Psoas muscle (tissue), 8 donors: ENCODE measurements at places on chromosomes 2 and 18. TPM values are rescaled to one million over a fixed set of nuclear protein-coding genes. Genes with fewer than 3 reads are reported as not detected.
A peak's percentile ranks its signal among the peaks of the same experiment; 100 is the strongest.

Gene CPLX4
- polyA plus RNA-seq: not detected

- DNase-seq: no peak
These were observed 941 bp downstream of the EHD3 start for GRCh38 chr2:31234683-31235503.

- no peak for DNase-seq
These were observed 14.9 kb downstream of the MRPS9 start for GRCh38 chr2:105052773-105053172.

GRCh38 chr18:22913861-22914260 lies 19.3 kb upstream of the RBBP8 start:
- no peak for DNase-seq

DNA sequence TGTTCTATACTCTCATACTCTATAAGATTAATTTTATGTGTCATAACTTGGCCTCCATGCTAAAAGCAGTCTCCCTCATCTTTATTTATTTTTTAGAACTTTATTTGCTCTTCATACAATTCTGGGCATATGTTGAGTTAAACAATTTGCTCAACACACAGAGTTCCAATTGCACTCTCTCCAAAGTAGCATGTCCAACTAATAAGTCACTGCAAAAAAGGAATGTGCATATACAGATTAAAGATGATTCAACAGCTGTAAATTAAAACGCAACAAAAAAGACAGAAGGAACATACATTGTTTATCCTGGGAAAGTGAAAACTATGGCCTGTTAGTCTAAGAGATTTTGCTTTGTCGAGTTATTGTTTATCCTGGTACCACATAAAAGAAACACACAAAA lies 277.7 kb upstream of the ACVR2A start:
- DNase-seq: no peak

DNA sequence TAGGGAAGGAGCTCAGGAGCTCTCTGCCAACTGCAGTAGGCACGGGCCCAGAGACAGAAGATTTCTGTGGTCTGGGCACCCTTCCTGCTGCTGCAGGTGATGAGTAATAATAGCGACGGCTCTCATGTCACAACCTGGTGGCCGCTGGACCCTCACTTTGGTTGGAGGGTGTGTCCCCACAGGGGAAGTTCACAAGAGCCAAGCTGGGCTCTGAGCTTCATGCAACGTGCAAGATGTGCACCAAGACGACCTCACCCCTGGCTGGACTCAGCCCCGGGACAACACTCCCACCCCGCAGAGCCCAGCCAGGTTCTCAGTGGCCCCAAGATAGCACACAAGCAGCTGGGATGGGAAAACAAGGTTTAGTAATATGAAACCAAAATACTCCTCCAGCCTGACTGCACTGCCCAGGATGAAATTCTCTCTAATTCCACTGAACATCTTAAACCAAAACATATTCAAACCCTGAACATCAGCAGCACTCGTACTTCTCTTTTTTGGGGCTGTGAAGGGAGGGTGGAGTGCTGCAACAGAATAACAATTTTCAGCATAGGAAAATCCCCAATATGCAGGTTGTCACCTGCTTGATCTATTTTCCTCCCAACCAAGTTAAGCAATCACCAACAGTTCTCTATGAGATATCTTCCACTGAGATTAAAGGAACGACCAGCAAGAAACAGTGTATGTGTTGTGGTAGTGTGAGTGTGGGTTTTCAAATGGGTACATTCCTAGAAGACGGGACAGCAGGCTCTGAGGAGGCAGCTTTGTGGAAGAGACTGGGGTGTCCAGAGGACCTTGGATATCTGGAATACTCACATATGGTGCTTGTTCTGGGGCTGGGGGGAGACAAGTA lies 26.5 kb downstream of the BCL2 start:
- DNase-seq: peak; percentile 70

Gene DAW1
- 0.21 TPM for polyA plus RNA-seq

- DNase-seq: no peak
These were observed 19.1 kb downstream of the EFHD1 start for GRCh38 chr2:232652505-232652851.

- no peak for DNase-seq
These were observed 535.7 kb downstream of the DCC start for GRCh38 chr18:52875725-52876124.

- DNase-seq: no peak
These were observed 43.7 kb upstream of the ZBTB7C start for GRCh38 chr18:48452861-48453323.

- no peak for DNase-seq
These were observed 7.9 kb upstream of the CFAP36 start for GRCh38 chr2:55511508-55512124.

GRCh38 chr2:7673853-7674252 lies 756.6 kb downstream of the RNF144A start:
- no peak for DNase-seq

Gene TRAPPC8
- 30.5 TPM for polyA plus RNA-seq

GRCh38 chr2:237322564-237322963 lies 91.4 kb downstream of the COL6A3 start:
- no peak for DNase-seq

DNA sequence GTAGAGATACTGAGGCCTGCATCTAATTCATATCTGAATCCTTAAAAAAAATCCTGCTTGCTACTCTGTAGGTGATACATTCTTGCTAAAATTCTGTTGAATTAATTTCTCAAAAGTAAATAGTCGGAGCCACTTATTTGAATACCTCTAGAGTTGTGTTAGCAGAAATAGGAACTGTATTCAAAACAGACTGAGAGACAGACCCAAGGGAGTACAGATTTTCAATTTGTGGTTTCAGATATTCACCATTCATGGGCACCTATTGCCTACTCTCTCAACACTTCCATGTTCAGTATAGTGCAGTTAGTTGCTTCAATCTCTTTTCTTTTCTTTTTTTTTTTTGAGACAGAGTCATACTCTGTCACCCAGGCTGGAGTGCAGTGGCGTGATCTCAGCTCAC lies 46.6 kb upstream of the CTLA4 start:
- no peak for DNase-seq

DNA sequence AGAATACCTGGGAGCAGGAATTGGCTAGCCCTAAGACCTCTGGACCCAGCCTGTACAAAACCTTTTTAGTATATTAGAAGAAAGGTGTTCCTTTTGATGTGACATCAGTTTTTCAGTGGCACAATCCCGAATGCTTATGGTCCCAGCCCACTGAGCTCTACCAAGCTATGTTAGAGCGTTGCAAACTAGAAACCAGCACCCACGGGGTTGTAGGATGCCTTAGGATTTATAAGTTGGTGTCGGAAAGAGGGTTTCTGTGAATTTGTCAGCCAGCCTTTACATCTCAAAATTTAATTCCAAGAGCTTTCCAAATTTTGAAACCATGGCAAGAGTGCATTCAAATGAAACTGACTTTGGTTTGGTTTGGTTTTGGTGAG lies 499 bp upstream of the LMAN1 start:
- no peak for DNase-seq

DNA sequence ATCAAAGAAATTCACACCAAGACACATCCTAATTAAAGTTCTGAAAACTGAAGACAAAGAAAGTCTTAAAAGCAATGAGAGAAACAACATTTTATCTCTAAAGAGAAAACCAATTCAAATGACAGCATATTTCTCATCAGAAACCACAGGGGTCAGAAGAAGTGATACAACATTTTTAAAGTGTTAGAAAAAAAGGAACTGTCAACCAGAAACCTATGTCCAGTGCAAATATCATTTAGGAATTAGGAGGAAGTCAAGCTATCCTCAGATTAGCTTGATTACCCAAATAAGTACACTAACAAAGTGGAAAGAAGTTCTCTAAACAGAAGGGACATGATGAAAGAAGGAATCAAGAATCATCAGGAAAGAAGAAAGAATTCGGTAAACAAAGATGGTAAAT lies 59.5 kb upstream of the BCL2L11 start:
- no peak for DNase-seq

DNA sequence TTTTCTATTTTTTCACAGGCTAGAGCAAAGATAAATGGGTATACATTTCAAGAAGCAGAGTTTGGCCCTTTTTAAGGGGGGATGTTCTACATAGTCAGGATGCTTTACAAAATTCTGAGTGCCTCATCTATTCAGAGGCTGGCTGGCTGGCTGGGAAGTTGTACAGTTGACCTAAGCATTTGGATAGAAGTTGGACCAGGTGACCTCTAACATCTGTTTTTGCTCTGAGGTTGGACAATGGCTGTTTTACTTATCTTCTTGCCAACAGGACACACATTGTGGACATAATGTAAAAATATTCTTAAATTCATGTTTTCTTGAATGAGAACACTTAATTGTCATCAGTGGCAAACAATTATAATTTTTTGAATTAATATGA lies 205.4 kb downstream of the PTPRM start:
- no peak for DNase-seq

Gene GRP
- polyA plus RNA-seq: not detected

DNA sequence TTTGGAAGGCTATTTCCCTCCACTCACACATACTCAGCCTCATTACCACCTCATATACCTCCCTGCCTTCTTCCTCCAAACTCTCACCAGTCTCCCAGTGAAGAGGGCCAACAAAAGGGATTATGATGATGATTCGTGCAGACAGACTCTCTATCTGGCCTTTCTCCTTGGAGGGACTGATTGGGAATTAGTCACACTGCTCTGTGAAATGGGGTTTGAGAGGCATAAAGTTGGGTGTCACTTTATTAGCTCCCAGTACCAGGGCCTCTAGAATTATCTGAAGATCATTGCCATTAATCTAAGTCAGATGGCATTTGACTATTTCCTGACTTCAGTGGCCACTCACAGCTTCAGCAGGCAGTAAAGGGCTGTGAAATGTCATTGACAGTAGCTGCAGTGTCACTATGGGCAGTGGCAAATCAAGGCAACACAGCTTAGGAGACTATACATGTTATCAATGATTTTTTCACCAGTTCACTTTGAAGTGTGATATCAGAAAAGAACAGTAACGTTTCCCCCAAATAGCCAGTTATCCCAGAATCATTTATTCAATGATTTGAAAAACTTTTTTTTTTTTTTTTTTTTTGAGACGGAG lies 17.4 kb downstream of the CNRIP1 start:
- no peak for DNase-seq

Gene HTR2B
- 0.13 TPM for polyA plus RNA-seq

Gene ERMN
- polyA plus RNA-seq: not detected

DNA sequence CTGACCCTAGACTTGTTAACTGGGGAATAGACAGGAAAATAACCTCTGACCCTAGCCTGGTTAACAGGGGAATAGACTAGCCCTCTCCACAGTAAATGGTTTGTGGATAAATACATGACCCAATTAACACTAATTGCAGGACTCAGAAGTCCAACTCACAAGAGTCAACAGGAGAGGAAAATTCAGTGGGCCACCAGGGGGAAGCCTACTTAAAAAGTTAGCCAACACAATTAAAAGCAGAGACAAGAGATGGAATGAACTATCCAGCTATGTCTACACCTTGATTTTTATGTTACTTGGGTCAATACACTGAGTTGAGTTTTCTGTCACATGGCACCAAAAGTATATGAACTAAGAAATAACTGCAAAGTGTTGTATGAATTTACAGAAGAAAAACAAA lies 158.8 kb upstream of the SLC39A10 start:
- DNase-seq: no peak

Gene OTOS
- polyA plus RNA-seq: not detected

- DNase-seq: peak; percentile 92
These were observed 100.3 kb downstream of the TTC32 start for GRCh38 chr2:19801367-19802080.

Gene APLF
- polyA plus RNA-seq: 0.52 TPM

DNA sequence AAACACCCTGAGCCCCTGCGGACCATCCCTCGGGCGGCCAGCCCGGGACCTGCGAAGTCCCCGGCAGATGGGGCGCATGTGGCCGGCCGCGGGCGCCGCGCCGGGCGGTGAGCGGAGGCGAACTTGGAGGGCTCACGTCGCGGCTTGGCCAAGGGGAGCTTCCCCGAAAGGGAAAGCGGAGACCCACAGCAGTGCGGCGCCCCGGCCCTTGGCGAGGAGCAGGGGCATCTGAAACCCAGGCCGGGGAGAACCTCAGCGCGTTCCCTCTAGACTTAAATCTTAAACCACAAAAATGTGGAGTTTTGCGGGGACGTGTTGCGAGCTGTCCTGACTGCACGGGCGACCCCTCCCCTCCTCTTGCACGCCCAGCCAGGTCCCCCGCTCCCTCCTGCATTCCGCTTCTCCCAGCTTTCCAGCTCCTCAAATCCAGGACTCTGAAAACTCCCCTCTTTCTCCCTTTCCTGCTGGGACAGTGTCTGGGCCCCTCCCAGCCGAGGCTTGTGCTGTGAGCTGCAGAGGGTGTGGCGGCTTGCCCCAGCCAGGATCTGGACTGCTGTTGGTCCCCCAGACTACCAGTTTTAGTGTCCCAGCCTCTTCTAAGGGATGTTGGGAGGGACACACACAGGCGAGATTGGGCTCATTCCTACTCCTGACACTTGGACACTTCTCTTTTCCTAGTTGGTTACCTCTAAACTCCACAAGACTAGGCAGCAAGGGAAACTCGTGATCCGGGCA lies 1.3 kb downstream of the FMNL2 start:
- DNase-seq: peak; percentile 62

GRCh38 chr2:51151490-51152140 lies 119.7 kb upstream of the NRXN1 start:
- DNase-seq: no peak

DNA sequence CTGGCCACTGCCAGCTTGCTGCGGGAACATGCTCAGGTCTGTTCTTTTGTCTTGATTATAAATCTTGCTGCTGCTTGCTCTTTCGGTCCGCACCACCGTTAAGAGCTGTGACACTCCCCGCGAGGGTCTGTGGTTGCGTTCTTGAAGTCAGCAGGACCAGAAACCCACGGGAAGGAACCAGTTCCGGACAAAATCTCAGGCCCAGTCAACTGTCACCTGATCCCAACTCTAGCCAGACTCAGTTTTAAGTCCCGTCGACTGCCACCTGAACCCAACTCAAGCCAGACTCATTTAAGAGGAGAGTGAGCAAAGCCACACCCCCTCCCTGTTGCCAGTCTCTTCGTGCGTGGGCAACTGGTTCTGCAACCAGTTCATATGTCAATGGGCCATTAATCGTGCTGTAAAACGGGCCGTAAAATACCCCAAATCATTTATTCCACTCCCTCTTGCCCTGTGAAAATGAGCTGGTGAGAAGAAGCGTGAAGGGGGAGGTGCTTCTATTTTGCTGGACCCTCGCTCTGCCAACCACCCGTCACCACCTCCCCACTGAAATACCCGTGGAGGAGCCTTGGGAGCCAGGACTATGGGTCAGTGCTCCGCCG lies 224.3 kb downstream of the NDUFA10 start:
- DNase-seq: no peak
